T-helper 9 cell (primary cell): ENCODE measurements at places on chromosomes 16 and 17.

GRCh38 chr17:46810837-46811236, 7.7 kb downstream of the WNT3 start:
- no peak for DNase-seq

DNA sequence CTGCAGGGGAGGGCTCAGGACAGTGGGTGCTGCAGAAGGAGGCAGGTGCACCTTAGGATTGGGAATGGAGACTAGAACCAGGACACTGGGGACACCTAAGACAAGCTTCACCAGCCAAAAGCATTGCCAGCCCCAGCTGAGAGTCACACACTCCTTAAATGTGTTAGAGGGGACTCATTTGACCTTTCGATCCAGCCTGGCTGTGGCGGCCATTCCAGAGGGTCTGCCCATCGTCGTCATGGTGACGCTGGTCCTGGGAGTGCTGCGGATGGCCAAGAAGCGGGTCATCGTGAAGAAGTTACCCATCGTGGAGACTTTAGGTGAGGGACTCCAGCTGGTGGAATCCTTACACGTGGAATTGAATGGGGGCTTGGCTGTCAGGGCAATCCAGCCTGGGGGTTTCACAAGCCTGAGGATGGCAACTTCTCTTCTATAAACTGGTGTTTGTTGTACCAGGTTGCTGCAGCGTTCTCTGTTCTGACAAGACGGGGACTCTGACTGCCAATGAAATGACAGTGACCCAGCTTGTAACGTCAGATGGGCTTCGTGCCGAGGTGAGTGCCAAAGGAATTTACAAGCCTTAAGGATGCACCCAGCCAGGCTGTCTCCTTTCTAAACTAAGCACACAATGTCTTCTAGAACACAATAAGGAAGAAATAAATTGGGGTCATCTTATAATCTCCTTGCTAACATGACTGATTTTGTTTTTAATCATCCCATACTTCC, 65.3 kb downstream of the MEAK7 start:
- no peak for DNase-seq

GRCh38 chr17:16919663-16920627, 52.0 kb downstream of the TNFRSF13B start:
- no peak for DNase-seq

DNA sequence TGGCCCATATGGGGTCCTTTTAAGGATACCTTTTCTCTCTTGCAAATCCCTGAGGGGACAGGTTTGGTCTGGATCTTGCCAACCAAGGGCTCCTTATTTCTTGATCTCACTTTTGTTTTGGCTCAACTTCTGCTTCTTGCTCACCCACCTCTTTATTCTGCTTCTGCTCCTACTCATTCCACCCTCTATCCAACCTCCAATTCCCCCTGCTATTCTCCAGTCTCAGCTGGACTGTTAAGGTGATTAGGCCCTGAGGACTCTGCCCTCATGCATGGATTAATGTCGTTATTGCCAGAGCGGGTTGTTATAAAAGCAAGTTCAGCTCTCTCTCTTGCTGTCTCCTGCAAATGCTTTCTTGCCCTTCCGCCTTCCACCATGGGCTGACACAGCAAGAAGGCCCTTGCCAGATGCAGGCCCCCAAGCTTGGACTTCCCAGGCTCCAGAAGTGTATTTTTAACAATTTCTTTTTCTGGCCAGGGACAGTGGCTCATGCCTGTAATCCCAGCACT, 29.8 kb downstream of the LAT start:
- no peak for DNase-seq

DNA sequence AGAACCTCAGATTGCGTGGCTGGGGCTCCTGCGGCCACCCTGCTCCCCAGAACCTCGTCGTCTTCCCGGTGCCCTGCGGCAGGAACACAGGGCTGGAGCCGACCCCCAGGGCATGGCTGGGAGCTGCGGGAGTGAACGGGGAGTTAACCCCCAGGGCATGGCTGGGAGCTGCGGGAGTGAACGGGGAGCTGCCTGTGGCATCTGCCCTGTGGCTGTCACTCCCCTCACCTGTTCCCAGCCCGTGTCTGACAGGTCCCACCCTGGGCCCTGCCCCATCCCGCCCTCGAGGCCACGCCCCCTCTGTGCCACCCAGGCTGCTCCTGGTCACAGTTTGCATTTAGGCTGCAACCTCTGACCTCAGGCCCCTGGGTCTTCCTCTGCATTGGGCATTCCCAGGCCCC, 39.4 kb upstream of the ACSF3 start:
- no peak for DNase-seq

DNA sequence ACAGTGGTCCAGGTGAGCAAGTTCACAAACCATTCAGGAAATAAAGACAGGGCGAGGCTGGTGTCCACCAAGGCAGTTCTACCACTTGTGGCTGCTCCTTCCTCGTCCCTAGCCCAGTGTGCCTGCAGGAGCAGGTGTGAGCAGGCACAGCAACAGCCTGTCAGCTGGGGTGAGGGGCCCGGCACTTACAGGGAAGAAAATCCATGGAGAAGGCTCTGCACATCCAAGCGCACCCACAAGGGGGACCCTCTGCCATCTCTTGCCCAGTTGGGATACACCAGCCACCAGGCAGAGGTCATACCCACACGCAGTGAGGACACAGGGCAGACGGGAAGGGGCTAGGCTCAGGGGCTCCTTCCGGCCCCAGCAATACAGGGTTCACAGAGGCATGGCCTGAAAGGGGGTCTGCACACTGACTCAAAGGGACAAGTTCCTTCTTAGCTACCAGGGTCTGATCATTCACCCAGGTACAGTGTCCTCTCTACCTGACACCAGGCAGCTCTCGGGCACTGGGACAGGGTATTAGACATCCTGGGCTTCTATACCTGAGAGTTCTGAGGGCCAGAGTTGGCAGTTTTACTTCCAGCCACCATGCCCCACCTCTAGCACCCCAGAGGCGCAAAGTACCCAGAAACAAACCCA, 27.0 kb downstream of the CDIP1 start:
- DNase-seq, result no peak

DNA sequence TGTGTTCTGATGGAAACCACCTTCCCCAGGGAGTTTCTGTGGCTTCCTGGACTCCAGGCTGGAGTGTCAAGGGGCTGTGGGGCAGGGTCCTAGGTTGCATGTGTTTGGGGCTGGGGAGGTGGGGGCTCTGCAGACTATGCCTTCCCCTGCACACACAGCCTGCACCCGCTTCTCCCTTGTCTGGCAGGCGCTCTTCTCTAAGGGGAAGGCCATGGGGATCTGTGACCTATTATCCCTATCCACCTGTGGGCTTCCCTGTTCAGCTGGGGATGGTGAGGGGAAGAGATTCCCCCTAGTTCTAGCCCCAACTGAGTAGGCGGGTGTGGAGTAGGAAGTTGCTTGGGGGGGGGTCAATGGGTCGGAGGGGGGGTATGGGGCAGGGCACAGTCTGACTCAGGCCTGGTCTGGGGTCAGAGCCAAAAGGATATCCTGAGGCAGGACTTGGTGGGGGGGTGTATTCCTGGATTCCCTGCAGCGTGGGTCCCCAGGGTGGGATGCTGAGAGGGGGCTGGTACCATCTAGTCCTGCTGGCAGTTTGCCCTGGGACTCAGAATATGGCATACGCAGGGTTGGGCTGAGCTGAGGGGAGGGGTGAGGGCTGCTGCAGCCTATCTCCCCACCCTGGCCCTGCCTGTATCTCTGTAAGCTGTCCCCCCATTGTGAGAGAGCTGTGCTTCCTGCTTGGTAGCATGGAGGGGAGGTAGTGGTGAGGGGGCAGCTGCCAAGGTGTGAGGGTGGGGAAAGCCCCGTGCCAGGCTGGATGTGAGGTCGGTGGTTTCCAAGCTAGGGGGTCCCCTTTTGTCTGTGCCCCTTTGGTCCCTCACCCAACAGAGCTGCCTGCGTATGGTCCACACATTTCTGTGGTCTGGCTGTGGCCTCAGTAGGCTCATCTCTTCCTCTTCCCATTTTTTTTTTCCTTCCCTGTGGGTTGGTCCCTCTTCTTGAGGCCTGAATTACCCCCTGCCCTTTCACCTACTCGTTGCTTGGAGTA, 14.7 kb downstream of the RARA start:
- peak; percentile 74 for DNase-seq

- no peak for DNase-seq
Observed at GRCh38 chr16:83095941-83096692, 469.3 kb downstream of the CDH13 start.

DNA sequence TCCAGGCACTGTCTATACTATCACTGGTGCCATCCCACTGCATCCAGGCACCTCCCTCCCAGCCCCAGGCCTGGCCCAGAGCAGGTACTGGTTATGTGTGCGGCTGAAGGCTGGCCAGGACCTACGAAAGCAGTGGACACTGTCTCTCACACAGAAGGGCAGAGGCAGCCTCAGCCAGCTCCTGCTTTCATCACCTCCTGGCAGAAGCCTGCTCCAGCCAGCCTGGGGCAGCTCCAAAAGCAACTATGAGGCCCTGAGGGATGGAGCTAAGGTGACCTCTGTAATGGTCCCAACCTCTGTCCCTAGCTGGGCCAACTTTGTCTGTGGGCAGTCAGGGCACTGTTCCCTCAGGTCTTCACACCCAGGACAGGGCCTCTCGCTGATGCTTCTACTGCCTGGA, 18.8 kb downstream of the HSD11B2 start:
- no peak for DNase-seq

- DNase-seq, result no peak
Observed at GRCh38 chr17:39225959-39226683, 376 bp upstream of the STAC2 start.

DNA sequence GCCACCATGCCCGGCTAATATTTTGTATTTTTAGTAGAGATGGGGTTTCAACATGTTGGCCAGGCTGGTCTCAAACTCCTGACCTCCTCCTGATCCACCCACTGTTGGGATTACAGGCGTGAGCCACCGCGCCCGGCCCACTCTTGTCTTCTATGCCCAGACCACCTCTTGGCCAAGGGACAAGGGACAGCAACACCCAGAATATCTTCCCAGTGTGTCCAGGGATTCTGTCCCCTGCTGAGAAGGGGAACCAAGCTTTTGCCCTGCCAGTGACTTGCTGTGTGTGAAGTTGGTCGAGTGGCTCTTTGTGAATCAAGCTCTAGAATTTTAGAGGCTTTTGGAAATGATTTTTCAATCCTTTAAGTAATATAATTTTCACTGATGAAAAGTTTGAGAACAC, 1.7 kb upstream of the MPO start:
- DNase-seq, result no peak

- DNase-seq, result no peak
Observed at GRCh38 chr17:52827526-52827925, 669.0 kb upstream of the CA10 start.

- DNase-seq, result no peak
Observed at GRCh38 chr17:6867849-6868248, 36.3 kb upstream of the TEKT1 start.

- no peak for DNase-seq
Observed at GRCh38 chr17:46787478-46787877, 31.0 kb downstream of the WNT3 start.

DNA sequence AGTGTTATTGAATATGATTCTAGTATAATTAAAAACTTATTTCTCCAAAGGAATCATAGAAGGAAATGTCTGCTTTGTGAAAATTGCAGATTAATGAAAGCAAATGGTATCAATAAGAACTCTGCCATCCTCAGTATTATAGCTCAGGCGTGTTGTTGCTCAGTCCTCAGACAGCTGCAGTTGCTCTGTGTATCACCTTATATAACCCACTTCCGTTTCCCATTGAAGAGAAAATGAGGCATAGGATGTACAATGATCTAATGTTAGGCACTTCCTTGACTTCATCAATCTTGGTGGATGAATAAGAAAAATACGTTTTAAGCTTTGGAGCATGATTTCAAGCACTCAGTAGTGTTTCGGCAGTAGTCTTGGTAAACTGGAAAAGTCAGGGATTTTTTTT, 14.1 kb downstream of the MFSD11 start:
- no peak for DNase-seq

GRCh38 chr16:48029768-48030167, 126.0 kb downstream of the ABCC12 start:
- no peak for DNase-seq

DNA sequence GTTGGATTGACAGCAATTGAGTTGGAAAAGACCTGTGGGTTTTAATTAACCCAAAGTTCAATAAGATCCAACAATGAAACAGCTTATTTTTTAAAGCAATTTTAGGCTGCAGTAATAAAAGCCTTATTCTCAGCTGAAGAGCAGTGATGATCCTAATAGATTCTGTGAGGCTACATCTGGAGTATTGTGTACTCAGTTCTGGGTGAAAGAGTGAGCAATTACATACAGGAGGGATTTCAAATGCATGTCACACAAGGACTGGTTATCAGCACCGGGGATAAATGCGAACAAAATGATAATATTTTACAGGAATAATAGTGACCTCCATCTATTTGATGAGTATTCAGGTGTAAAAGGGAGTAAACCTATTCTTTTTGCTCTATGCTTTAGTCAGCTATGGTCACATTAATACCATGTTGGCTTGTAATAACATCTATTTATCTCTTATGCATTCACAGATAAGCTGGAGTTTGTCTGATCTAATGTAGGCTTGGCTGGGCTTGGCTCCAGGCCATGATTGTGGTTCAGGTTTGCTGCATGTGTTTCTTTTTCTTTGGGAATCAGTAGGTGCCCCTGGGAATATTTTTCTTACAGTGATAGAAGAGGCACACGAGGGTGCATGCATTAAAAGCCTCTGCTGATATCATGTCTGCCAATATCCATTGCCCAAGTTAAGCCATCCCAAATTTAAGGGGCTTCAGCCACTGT, 22.2 kb upstream of the TOX3 start:
- no peak for DNase-seq

DNA sequence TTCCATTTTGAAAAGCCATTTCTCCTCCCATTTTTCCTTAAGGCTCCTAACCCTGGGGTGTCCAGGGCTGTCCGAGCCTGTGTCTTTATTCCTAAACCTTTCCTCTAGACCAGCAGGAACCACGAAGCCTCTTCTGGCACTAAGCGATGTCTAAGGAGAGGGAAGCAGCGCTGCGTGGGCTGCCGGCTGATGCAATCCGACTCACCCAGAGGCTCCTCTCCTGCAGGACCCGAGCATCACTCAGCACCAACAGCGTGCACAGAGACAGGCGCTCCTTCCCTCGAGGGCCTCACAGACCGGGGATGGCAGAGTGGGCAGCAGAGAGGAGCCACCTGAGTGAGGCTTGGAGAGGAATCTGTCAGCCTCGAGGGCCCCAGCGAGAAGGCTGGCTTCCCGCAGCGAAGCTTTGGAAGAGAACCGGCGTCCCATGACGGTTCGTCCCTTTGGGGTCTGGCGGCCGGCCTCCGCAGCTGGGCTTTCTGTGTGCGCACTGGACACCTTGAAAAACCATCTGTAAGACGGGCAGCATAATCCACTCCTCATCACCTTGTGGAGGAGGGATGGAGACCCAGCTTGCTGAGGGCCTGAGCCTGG, 174.3 kb downstream of the FOXL1 start:
- no peak for DNase-seq

DNA sequence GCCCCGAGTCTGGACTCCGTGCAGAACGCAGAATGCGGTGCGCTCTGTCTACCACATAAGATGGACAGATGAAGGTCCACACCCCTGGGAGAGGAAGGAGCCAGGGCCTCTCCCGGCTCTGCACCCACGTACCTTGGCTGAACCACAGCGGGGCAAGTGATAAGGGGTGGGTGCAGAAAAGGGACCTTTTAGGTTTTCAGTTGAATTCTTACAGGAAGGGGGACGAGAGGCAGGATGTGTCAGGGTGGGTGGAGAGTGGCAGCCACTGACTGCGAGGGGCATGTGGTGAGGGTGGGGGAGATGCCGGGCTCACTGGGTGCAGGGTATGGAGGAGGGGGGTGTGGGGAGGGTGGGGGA, 372 bp downstream of the CD300A start:
- no peak for DNase-seq
